ENCODE measurements at places on chromosomes 16 and 17.

GRCh38 chr17:81332914-81333528 is 37.9 kb upstream of the SLC38A10 start:
- DNase-seq, result no peak

DNA sequence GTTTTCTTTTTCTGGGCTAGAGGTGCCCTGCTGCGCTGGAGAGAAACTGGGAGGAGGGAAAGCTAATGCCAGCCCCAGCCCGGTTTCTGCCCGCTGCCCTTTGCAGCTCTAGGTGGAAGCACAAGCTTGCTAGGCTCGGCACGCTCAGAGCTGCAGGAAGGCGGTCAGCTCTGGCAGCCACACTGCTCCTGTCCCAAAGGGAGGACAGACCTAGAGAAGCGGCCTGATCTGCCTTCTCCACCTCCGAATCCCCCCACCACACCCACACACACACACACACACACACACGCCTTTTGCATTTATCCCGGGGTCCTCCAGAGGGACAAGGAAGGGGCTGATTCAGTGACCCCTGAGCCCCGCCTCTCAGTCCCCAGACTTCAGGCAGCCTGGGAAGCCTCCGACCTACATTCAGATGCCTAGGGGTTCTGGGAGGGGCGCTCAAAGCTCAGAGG is 418.1 kb downstream of the SOX9 start:
- no peak for DNase-seq

DNA sequence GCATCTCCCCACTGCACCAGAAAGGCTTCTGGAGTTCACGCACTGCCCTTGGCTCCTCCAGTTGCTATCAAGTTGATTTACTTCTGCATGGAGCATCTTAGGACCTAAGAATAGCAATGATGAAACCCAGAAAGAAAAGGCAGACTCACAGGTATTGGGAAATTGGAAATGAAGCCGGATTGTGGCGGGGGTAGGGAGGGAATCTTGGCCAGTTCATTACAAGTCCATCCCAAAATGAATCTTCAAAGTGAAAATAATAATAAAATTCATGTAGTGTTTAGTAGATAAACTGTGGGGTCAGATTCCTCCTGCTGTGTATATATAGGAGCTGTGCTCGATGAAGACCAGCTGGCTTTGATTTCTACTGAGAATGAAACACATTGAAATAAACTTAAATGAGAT is 33.7 kb downstream of the TEKT3 start:
- DNase-seq, result no peak

DNA sequence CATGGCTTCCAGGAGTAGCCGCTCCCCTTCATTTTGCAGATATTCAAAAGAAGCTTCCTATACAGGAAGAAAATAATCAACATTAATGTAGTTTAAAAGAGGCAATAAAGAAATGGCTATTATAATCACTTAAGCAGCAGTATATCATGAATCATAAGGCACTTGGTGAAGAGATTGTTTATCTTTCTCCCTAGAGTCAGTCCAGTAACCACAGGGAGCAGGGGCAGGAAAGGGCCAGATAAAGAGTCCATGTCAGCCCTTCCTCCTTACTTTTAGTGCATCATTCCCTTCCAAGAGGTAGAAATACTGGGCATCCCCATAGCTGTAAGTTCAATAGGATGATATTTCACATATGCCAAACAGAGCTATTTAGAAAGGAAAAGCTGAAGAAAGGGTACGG is 184.6 kb upstream of the C17orf78 start:
- no peak for DNase-seq

DNA sequence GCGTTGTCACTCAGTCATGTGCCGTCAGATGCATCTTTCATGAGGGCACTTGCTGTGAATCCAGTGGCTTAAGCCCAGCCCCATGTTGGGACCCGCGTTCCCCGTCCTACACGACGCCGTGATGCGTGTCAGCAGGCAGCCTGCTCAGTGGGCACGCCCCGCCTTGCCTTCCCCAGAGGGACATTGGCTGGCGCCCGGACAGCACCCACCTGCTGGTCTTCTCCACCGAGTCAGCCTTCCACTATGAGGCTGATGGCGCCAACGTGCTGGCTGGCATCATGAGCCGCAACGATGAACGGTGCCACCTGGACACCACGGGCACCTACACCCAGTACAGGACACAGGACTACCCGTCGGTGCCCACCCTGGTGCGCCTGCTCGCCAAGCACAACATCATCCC is 8.8 kb downstream of the ITGB4 start:
- DNase-seq, result no peak
